A549 treated with CORT108297 at 1 μM for 4 hours (cell line): ENCODE measurements at places on chromosomes 1 and 21. TPM values are rescaled to one million over a fixed set of nuclear protein-coding genes. Genes with fewer than 3 reads are reported as not detected.

Gene LCE6A
- not detected in 5 replicates for total RNA-seq

Gene SPATA1
- total RNA-seq, result 0.32 to 1.1 TPM (median 0.62 TPM) in 5 replicates

Gene TEX38
- 0.15 TPM in 1 of 5 replicates, not detected in the others for total RNA-seq

Gene CHD5
- 0.76 to 1.3 TPM (median 0.83 TPM) in 5 replicates for total RNA-seq

Gene KRTAP21-2
- not detected in 5 replicates for total RNA-seq

Gene TTC22
- not detected in 5 replicates for total RNA-seq

Gene IFI44L
- total RNA-seq, result 0.03 to 0.09 TPM in 2 of 5 replicates, not detected in the others

Gene CELA2B
- 0.29 TPM in 1 of 5 replicates, not detected in the others for total RNA-seq
